ENCODE measurements at places on chromosomes 4 and X.

DNA sequence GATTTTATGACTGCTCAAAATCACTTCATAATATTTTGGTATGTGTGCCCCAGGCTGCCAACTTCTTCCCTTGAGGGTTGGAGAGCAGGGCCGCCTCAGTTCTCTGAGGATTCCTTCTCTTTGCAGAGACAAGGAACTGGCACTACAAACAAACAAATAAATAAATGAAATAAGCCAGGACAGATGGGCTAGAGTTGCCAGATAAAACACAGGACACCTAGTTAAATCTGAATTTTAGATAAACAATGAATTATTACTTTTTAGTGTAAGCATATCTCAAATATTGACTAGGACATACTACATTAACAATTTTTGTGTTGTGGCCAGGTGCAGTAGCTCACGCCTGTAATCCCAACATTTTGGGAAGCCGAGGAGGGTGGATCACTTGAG lies 122.5 kb downstream of the FHDC1 start:
- no peak for DNase-seq

- no peak for DNase-seq
Observed at GRCh38 chr4:2862528-2862927, 18.9 kb downstream of the ADD1 start.

DNA sequence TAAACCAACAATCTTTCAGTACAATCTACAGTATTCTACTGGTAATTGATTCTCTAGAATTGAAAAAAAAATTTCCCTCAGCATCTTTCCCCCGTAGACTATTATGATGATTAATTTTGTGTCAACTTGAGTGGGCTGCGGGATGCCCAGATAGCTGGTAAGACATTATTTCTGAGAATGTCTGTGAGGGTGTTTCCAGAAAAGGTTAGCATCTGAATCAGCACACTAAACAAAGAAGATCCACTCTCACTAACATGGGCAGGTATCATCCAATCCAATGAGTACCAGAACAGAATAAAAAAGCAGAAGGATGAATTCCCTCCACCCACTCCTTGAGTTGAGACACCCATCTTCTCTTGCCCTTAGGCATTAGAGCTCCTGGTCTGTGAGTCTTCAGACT lies 186.1 kb upstream of the MAB21L2 start:
- DNase-seq: no peak

GRCh38 chr4:186002853-186003252 lies 66.1 kb upstream of the TLR3 start:
- no peak for DNase-seq

DNA sequence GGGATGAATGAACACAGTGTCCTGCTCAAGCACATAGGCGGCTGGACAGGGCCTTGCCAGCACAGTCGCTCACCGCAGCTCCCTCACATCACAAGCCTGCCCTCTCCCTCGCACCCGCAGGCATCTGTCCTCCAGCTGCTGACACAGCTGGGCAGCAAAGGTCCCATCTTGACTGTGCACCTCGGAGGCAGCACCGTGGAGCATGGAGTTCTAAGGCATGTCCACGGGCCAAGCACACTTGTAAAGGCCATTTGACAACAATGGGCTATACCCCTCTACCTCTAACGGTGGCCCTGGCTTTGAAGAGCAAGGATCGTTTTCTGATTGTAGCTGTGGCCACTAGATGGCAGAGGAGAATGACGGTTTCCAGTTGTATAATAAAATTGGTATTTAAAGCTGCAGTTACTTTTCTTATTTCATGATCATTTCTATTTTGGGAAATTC lies 53.8 kb downstream of the APLN start:
- DNase-seq: no peak

- DNase-seq: no peak
Observed at GRCh38 chr4:38101563-38101962, 141.4 kb downstream of the PTTG2 start.
